Activated T-cell treated with anti-CD3 and anti-CD28 coated beads, Interleukin-2, amount 50 U/mL, for 4 hours (primary cell): ENCODE measurements at places on chromosomes 16 and 17. TPM values are rescaled to one million over a fixed set of nuclear protein-coding genes. Genes with fewer than 3 reads are reported as not detected.

- DNase-seq, result no peak
These were observed 56.6 kb upstream of the NLK start for GRCh38 chr17:27985736-27986399.

JPH3 gene
- total RNA-seq, result not detected

DOC2B gene
- 0.13 TPM for total RNA-seq

DNA sequence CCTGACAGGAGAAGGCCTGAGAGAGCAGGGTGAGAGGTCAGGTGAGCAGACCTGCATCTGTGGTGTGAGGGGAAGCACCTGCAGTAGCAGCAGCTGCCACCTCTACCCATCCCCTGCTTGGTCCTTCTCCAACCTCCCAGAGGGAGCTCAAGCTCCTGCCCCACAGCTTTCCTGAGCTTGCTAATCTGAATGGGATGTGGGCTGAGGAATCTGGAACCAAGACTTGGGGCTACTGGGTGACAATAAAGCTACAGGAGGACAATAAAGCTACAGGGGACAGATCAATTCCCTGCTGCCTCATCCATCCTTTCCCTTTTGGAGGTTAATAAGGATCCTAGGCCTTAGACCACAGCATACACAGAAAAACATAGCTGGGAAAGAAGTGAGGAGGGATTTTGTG lies 4.9 kb upstream of the TBX4 start:
- no peak for DNase-seq

GRCh38 chr16:80046848-80047247 lies 446.3 kb upstream of the MAF start:
- no peak for DNase-seq

GRCh38 chr17:49035470-49036269 lies 38.5 kb downstream of the IGF2BP1 start:
- no peak for DNase-seq

GRCh38 chr16:83728492-83728891 lies 79.3 kb upstream of the HSBP1 start:
- DNase-seq, result no peak

GRCh38 chr17:58338454-58338840 lies 9.9 kb upstream of the TSPOAP1 start:
- no peak for DNase-seq

GRCh38 chr17:77619851-77620250 lies 338.7 kb upstream of the TNRC6C start:
- DNase-seq, result no peak

KRTAP4-16 gene
- not detected for total RNA-seq

GRCh38 chr16:73420244-73420643 lies 372.3 kb upstream of the ZFHX3 start:
- DNase-seq, result no peak

GRCh38 chr17:80786887-80787286 lies 204.8 kb upstream of the CHMP6 start:
- no peak for DNase-seq

GRCh38 chr17:40469805-40470675 lies 26.8 kb downstream of the IGFBP4 start:
- no peak for DNase-seq

DNA sequence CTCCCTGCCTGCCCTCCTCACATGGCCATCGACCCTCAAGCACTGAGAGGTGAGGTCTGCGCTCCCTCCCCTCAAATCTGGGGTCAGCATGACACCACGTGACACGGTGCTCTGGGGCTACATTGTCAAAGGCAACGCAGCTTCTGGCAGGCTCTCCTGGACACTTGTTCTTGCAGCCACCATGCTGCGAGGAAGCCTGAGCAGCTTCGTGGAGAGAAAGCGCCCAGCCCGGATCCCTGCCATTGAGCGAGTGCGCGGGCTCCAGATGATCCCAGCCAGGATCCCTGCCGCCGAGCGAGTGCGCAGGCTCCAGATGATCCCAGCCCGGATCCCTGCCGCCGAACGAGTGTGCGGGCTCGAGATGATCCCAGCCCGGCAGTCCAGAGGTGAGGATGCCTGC lies 70.9 kb upstream of the METRNL start:
- DNase-seq, result no peak

- no peak for DNase-seq
These were observed 290.6 kb upstream of the CCL2 start for GRCh38 chr17:33964344-33964979.

DNA sequence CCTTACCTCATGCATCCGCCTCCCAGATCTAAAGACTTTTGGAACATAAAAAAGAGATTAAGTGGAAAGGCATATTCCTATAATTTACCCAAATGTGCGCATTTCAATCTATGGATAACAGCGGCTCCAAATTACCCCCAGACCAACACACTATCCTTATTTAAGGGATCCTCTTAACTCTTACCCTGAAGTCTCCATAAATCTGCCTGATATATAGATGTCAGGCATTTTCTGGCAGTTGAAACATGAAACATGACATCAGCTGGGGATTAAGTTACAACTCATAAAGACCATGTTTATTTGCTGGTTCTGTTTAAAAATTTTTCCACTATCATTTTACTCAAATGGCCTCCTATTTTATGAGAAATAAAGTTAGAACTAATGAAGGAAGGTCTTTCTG lies 478.5 kb upstream of the SALL1 start:
- no peak for DNase-seq

DNA sequence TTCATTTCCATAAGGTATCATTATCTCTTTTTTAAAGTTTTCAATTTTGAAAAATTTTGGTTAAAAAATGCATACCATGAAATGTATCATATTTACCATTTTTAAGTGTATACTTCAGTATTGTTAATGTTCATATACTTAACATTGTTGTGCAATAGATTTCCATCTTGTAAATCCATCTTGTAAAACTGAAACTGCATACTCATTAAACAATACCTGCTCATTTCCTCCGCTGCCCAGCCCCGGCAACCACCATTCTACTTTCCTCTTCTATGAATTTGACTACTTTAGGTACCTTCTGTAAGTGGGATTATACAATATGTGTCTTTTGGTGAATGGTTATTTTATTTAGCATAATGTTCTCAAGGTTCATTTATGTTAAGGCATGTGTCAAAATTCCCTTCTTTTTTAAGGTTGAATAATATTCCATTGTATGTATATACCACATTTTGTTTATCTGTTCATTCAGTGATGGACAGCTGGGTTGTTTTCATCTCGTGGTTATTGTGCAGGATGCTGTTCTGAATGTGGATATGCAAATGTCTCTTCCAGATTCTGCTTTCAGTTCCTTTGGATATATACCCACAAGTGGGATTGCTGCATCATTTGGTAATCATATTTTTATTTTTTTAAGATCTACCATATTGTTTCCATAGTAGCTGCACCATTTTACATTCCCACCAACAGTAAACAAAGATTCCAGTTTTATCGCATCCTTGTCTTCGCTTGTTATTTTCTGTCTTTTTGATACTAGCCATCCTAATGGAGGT lies 6.7 kb downstream of the CCL2 start:
- no peak for DNase-seq

DNA sequence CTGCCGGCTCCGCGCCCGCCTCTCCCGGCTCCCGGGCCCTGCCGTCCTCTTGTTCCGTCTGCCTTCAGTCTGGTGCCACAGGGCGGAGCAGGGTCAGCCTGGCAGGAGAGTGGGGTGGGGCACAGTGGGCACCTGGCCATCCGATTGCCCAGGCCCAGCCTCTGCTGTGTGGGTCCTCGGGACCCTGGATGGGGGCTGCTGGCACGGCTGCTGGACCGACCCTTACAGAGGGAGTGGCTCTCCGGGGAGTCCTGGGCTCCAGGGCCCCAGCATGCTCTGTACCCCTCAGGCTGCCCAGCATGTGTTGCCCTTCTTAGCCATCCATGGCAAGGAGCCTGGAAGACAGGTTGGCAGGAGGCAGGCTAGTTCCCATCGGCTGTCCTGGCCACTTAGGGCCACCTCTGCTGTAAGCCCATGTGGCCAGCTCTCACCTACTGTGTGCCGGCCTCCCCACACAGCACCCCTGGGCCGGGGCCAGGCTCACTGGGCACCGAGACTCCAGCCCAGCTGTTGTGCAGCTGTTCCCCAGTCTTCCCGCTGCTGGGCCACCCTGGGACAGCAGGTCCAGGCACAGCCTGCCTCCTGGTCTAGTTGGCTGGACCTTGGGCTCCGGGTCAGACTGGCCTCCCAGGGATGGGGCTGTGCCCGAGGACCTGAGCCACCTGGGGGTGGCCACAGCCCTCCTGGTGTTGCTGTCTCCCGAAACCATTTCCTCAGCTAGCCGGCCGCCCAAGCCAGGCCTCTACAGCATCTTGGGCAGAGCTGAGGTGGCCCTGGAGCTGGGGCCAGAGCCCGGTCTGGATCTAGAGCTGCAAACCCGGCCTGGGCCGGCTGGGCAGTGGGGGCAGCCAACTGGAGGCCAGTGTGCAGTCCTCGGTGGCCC lies 24.9 kb downstream of the BAHCC1 start:
- no peak for DNase-seq

GRCh38 chr17:8697323-8697741 lies 47.3 kb downstream of the CCDC42 start:
- DNase-seq, result no peak

ZFPM1 gene
- 15.9 TPM for total RNA-seq

GRCh38 chr17:55691666-55692065 lies 31.0 kb downstream of the TMEM100 start:
- DNase-seq, result no peak

NPIPA3 gene
- total RNA-seq, result 4.4 TPM

DNA sequence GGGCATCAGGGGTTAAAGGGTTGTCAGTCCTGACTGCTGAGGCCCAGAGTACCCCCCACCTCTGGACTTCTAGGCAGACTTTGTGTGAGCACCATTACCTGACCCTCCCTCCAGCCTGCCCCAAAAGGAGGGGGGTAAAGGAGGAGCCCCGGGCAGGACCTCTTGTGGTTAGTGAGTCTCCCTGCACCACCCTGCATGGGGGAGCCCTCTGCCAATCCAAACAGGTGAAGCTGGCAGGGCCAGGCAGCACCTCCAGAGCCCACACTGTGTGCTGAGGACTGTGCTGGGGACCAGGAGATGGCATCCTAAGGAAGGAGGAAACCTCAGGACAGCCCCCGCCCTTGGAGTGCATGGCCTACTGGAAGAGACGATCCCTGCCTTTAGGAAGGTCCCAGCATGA lies 2.6 kb upstream of the KRT14 start:
- no peak for DNase-seq

TBC1D28 gene
- not detected for total RNA-seq

DNA sequence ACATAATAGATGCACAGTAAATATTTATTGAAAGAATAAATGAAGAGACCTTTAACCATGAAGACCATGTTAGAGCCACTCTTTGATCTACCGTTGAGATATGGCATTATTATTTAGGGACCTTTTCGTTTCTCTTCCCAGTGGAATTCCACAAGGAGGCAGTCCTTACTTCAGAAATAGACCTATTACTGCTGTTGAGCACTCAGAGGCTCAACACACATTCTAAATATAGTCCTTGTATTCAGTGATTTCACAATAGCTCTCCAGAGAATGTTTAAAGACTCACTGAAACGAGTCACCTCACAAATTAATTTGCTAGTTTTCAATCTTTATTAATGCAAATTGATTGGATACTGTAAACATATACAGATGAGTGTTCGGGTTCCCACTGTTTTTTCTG lies 603.8 kb downstream of the CDH8 start:
- no peak for DNase-seq

DNA sequence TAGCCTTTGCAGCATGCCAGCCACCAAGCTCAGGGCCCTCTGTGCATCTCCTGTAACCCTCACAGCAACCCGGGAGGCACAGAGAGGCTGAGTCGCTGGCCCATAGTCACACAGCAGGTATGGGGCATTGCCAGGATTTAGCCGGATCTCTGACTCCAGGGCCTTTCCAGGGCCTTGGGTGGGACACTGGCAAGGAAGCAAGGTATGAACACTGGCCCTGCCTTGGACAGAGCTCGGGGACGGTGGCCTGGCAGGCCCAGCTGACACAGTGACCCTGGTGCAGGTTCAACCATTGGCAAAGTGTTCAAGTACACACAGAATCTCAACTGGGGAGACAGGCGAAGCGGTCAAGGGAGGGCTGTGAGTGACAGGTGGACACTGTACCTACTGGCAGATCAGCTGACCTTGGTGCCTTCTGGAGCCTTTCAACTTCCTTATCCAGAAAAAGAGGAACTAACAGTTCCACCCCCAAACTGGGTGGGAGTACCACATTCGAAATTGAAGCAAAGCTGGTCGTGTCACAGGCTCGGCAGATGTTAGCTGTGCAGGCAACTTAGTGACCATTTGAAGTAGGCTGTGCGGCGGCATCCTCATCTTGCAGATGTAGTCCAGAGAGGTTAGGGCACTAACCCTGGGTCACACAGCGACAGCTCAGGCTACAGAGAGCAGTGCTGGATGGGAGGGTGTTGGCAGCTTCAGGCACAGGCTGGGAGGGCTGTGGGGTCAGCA lies 287.4 kb downstream of the SEC14L1 start:
- no peak for DNase-seq

DNA sequence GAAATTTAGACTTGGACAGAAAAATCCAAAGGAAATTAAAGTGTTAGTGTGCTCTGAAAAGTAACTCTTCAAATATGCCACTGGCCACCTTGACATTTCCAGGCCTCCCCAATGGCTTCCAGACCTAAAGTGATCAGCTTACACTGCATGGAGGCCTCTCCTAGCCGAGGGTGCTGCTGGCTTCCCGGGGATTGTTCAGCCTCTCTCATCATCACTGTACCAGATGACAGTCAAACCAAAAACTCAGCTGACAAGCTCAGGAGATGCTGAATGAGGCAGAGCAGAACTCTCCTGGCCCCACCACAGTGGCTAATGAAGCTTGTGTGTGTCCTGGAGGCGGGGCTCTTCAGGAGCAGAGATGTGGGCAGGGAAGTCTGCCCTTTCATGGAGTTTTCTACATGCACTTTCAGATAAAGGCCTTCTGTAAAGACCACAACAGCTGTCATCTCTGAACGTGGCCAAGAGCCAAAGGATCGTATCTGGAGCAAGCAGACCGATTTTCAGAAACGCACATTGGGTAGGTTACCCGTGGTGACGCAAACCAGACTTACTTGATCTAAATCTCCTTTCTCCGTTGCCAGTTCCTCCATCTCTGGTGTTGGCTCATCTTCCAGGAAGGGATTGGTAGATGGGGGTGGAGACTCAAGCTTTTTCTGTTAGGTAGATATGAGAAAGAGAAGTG lies 113.3 kb downstream of the VPS53 start:
- no peak for DNase-seq

KIF18B gene
- 4.8 TPM for total RNA-seq

GRCh38 chr17:30933966-30934365 lies 12.2 kb downstream of the ADAP2 start:
- DNase-seq, result no peak
